ENCODE measurements at places on chromosomes 1 and 21.

GRCh38 chr1:156623946-156624813, 5.0 kb downstream of the HAPLN2 start:
- DNase-seq = no peak

- DNase-seq = no peak
Observed at GRCh38 chr1:100250264-100250663, 630 bp upstream of the DBT start.

GRCh38 chr1:98870959-98871903, 133.4 kb downstream of the PLPPR5 start:
- DNase-seq = peak; percentile 2

GRCh38 chr1:39159224-39160036, 45.1 kb upstream of the MACF1 start:
- DNase-seq = no peak

GRCh38 chr1:216905137-216905536, 181.9 kb upstream of the ESRRG start:
- no peak for DNase-seq

- no peak for DNase-seq
Observed at GRCh38 chr1:229360420-229360819, 17.6 kb upstream of the CCSAP start.

DNA sequence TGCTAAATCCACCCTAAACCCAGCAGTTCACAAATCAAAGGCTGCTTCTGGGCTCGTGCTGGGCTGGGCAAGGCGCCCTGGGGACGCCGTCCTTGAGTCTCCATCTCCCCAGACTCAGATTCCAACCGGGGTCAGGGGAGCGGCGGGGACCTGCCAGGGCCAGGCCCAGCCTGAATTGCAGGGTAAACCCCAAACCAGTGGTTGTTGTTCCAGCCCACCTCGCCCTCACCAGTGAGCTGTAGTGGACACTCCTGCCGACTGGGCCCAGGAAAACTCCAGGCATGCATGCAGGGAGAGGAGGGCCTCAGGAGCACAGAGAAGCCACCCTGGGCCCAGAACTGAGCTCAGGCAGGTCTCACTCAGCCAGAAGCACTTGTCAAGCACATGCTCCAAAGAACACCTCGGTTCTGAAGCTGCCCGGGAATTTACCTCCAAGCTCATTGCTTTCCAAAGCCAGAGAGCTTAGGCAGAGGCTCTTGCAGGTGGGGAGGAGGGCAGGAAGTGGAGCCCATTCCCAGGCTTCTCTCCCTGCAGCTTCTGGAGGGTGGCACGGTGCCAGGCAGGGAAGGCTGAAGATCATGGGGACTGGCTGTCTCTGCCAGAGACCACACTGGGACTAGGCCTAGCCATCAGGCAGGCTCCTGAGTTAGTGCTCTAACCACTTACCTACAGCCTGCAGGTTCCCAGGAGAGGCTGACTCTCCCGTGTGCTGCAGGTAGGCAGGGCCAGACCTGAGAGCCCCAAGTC, 437.0 kb downstream of the MATN1 start:
- no peak for DNase-seq

DNA sequence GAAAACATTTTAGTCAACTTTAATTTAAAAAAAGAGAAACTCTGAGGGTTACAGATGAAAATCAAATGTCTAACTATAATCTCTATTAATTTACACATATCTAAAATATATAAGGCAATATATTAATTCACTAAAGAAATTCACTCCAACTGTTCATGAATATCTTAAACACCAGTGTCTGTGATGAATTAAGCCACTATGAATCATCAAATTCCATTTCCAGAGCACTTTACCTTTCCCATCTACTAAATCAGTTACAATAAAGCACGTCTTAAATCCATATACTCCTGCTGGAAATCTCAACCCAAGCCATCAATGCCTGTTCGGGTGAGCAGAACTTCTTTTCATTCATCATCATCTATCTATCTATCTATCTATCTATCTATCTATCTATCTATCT, 4.3 kb downstream of the TAF5L start:
- DNase-seq = no peak

GRCh38 chr1:168096296-168097165, 40.2 kb downstream of the GPR161 start:
- no peak for DNase-seq

- DNase-seq = no peak
Observed at GRCh38 chr1:230572121-230573105, 69.9 kb upstream of the COG2 start.

DNA sequence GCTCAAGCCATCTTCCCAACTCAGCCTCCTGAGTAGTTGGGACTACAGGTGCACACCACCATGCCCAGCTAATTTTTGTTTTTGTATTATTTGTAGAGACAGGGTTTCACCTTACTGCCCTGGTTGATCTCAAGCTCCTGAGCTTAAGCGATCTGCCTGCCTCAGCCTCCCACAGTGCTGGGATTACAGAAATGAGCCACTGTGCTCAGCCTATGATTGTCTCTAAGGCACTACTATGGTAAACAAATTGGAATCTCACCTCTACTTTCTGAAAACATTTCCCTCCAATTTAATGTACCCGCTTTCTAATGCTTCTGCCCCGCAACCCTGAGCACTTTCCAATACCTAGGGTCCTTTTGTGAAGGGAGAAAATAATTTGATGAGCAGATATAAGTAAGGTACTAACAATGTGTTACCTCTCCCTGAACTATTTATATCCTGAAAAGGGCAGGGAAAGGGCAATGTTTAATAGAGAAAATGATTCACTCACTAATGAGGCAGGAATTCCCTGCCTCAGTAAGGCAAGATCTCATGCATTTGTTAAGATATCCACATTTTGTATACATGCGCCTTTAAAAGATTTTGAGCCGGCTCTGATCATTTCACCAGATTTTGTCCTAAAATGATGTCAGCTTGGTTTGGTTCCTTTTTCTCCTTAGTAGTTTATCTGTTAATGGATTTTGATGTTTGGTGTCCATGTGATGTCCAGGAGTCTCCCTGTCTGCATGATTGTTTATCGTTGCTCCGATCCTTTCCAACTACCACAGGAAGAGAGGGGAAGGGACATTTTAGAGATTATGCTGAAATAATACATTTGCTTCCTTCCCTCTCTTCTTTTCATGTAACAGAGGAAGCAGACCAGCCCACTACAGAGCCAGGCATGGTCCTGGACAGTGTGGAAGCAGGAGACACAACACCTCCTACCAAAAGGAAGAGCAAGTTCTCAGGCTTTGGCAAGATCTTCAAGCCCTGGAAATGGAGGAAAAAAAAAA, 47.3 kb upstream of the RCC1 start:
- no peak for DNase-seq

GRCh38 chr1:121483961-121484424, 299.2 kb downstream of the SRGAP2C start:
- DNase-seq = no peak

DNA sequence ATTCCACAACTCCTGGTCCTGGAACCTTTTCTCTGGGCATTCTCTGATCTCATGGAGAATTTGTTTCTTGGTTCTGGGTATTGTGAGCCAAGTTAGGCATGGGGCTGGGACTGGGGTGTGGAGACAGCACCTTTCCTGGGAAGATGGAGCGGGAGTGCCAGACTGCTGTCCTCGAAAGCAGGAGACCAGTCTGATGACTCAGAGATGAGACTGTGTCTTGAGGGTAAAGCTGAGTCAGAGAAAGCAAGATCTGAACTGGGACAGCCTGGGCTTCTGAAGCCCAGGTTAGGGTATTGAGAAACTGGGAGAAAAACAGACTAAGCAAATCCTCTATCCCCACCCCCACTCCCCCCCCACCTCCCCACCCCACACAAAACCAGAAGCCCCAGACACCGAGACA, 2.2 kb upstream of the KANK4 start:
- no peak for DNase-seq

DNA sequence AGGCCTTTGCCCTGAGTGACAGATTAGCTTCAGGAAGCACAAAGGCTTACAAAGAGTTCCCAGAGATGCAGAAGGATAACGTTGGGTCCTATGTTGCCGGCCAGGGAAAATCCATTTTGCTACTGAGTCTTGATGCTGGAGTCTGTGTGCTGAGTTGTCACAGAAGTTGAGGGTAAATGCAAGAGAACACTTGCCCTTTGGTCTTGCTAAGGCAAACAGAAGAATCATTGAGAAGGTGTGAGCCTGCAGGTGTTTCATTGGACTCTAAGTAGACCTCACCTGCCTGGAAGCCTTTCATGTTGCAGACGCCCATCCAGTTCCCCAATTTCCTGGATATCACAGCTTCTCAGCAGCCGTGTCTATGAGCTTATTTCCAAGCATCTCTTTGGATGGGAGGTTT, 105.2 kb downstream of the PCP4 start:
- no peak for DNase-seq

Data from iPS DF 19.7 (cell line).